ENCODE measurements at places on chromosomes 16 and 17.

DNA sequence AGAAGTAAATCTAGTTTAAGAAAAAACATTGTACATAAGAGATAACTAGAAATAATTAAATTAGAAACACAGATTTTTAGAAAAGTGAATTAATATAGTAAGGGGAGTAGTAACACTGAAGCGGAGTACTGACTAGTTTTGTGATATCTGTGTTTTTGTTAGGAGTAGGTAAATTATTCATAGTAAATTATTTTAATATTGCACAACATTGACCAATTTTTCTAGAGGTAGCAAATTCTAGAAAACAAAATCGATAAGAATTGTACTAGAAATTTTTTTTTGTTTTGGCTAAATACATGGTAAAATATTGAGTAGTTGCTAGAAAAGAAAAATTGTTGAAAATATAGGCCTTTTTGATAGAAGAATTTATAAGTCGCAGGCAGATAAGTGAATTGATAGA lies 156.5 kb downstream of the CHD9 start:
- DNase-seq, result no peak

DNA sequence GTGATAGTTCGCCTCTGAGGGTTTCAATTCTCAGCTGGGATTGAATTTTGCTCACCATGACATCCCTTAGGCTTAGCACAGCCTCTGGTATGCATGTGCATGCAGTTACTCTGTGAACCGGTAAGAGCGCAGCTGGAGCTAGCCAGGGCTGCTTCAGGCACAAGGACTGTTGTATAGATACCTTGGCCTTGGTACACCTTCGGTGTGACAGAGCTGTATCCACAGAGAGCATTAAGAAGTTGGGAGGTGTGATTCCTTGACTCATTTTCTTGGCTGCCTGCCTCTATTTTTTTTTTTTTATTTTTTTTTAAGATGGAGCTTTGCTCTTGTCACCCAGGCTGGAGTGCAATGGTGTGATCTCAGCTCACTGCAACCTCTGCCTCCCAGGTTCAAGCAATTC lies 2.2 kb upstream of the NUTF2 start:
- DNase-seq, result no peak

- no peak for DNase-seq
Measured at GRCh38 chr16:85293904-85294642, 181.8 kb upstream of the CIBAR2 start.

DNA sequence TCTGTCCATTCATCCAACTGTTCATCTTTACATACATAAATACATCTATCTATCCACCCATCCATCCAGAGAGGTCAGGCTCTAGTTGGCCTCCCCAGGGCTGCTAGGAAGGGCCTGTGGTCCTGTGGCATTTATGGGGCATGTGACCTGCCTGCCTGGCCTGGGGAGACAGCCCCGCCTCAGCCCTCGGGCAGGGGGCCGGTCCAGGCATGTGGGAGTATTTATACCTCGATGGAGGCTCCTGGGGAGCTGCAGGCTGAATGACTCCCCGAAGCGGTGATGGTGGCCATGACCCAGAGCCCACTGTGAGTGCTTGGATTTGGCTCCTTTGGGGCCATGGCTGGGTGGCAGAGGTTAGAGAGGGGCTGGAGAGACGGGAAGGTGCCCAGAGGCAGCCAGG lies 7.3 kb downstream of the FOXN1 start:
- DNase-seq, result no peak

DNA sequence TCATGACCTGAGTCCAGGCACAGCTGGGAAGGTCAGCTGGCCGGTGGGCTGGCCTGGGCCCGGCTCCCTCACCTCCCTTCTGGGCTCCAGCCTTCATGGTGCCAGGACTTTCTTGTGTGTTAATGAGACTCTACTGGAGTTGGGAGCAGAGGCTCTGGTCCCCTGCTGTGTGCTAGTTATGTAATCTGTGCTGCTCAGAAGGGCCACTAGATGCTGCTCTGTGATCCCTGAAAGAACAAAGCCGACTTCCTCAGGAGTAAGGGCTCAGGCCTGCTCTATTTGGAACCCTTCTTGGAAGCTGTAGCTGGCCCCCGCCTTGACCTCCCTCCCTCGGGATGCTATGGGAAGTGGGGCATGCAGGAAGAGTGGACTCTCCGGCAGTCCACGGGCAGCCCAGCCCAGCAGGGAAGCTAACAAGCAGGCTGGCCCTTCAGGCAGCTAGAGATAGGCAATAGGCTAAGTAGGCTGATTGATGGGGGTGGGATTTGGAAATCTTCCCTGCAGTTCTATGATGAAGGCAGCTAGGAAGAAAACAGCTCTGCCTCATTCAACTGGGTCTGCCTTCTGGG lies 3.3 kb upstream of the CDK5R1 start:
- DNase-seq, result peak; percentile 12

GRCh38 chr17:21213638-21214014 lies 335 bp downstream of the TMEM11 start:
- no peak for DNase-seq

GRCh38 chr16:81517629-81518438 lies 73.2 kb downstream of the CMIP start:
- DNase-seq, result no peak

DNA sequence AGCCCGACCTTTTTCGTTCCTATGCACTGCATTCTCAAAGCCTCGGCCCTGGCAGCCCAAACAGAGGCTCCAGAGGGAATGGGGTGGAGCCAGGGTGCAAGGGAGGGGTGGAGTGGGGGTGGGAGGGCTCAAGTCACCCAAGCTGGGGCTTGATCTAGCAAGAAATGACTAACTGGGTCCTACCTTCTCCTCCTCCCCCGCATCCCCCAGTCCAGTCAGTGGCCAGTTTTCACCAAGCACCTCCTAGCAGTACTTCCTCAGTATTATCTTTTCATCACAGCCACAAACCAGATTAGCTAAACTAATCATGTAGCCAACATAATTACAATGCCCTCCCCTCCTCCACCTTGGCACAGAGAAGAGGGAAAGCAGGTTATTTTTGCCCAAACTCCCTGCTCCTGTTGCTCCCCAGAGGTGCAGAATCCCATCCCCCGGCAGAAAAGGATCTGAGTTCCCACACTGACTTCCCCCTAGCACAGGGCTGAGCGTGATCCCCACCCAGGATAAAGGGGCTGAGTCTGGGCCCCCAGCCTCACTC lies 2.2 kb downstream of the JUP start:
- DNase-seq, result no peak

GRCh38 chr16:89357055-89357816 lies 133.1 kb downstream of the ANKRD11 start:
- DNase-seq, result no peak

DNA sequence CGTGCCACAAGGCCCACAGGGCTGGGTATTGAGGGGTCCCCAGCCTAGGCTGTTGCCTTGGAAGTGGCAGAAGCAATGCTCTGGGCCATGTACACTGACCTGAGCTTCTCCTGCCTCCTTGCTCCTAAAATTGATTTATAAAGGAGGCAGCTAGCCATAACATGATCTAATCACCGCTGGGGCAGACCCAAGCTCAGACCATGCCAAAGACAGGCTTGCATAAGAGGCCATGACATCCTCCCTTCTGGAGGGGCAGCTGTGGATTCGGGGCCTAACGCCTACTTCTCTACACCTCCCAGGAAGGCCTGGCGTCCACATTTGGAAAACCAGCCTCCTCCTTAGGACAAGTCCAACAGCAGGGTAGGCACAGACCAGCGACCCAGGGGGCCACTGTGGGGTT lies 12.3 kb downstream of the HSD11B2 start:
- no peak for DNase-seq

DNA sequence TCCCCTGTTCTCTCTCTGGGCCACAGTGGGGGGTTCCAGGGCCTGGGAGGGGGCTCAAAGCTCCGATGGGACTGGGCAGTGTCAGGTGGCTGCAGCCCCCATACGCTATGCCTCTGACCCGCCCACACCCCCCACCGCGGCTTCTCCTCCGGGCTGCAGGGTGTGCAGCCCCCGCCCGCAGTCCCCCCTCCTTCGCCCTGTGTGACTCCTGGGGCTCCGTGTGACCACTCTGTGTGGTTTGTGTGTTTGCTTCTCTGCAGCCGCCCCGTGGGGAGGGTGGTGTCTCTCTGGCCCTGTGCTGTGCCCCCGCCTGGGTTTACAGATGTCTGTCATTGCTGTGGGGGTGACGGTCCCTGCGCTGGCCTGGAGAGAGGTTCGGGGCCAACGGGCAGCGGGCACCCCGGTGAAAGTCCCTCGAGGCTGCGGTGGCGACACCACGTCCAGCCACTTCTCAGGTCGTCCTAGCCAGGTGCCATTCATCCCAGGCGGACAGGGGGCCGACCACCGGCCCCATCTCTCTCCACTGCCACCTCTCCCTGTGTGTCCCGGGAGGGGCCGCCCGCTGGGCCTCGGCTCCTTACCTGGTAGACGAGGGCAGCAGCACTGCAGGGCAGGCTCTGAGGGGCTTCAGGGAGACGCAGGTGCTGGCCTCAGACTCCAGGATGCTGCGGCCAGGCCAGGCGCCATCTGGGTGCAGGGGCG lies 5.5 kb downstream of the SSTR5 start:
- no peak for DNase-seq

GRCh38 chr16:25005445-25006306 lies 9.5 kb downstream of the ARHGAP17 start:
- DNase-seq, result no peak

- no peak for DNase-seq
Measured at GRCh38 chr17:61568219-61569072, 22.6 kb downstream of the NACA2 start.

DNA sequence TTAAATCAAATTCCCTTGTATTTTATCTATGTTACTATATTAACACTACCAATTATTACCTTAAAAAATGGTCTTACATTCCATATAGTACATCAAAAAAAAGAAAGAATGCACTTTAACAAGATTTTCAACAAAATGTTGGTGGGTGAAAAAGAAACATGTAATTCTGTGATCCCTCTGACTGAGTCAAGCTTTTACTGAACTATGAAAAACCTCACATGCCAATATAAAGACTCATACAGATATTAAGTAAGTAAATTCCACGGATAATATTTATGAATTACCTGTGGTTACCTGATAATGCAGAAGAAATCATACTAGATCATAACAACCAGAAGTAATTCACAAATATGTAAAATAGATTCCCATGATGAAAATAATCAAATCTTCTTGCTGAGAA lies 12.4 kb downstream of the COIL start:
- no peak for DNase-seq

DNA sequence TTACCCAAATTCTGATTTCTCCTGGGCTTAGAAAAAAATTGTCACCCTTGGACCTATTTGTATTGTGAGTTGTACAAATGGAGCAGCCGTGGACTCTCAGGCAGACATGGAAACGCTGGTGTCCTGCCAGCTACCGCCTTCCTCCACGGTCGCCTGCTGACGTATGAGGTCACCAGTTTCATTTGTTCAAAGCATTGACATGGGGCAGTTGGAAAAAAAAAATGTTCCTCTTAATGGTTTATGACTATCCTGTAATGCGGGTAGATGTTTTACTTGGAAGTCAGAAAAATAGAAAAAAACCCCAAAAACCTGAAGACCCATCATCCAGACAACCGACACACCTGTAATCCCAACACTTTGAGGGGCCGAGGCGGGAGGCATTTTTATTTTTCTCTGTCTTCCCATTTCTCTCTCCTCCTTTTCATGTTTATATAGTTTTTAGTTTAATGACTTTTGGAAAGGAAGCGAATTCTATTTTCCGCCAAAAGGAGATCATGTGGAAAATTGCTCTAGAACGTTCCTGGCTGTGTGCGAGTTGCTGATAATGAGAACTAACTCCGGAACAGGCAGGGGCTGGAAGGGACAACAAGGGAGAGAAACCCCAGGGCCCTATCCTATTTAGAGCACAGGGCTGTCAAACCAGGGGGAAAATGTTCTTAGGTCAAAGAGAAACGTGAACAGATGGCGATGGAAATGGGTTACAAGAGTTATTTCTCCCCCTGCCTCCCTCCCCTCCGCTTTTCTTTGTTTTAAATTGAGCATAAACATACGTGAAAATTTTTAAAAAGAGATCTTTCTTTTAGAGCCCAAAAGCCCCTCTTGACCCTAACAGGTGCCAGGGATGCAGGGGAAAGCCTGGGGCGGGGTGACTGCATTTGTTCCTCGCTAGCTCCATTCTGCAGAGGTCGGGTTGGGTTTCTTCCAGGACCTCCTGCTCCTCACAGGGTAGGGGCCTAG lies 13.7 kb downstream of the DNAH17 start:
- no peak for DNase-seq

DNA sequence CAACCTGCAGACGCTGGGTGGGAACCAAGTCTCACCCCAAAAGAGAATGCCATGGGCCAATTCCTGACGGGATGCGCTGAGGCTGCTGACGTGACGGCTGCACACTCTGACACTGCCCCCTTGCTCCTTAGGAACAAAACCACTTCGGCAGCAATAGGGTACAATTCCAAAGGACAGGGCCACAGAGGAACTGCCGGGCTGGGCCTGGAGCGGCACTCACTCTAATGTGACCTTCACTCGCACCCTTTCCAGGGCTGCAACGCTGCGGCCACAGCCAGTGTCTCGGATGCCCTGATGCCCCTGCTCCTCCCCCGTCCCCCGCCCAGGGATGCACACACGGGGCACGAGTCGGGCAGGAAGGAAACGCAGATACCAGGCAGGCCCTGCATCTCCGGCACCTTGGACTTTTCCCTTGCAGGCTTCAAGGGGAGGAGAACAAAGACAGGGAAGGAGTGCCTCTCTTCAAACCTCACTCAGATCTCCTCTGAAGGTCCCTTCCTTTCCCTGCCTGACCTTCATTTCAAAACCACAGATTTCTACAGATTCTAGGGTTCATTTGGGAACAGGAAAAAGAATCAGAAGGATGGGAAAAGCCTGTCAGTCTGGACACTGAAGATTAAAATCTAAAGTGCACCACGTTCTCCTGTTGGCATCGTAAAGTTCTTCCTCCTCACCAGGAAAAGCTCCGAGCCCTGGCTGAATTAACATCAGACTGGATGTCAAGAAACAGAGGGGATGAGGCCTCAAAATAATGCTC lies 2.3 kb downstream of the PITPNA start:
- DNase-seq, result no peak

GRCh38 chr16:1426734-1427471 lies 4.0 kb upstream of the PERCC1 start:
- no peak for DNase-seq

- no peak for DNase-seq
Measured at GRCh38 chr16:8519179-8519578, 71.1 kb downstream of the TMEM114 start.

- DNase-seq, result no peak
Measured at GRCh38 chr16:86508028-86508946, 2.0 kb upstream of the FOXF1 start.

- no peak for DNase-seq
Measured at GRCh38 chr16:23691483-23692189, 12.9 kb downstream of the PLK1 start.

- peak; percentile 86 for DNase-seq
Measured at GRCh38 chr17:2336215-2336851, at the start of gene TSR1. Gene TSR1 (minus strand): TSS chr17:2336457. CDS start chr17:2336427, 30 bp downstream.
